ENCODE measurements at places on chromosomes 4 and X. TPM values are rescaled to one million over a fixed set of nuclear protein-coding genes. Genes with fewer than 3 reads are reported as not detected.

GNRHR gene
- total RNA-seq: not detected

KCND1 gene
- total RNA-seq: 0.59 TPM

ARHGAP24 gene
- 51.0 TPM for total RNA-seq

MAGIX gene
- 1.7 TPM for total RNA-seq

F8A1 gene
- total RNA-seq: 0.82 TPM

ARR3 gene
- not detected for total RNA-seq

FGA gene
- total RNA-seq: not detected

PLAC1 gene
- not detected for total RNA-seq

ABCE1 gene
- 51.0 TPM for total RNA-seq

CT45A10 gene
- total RNA-seq: not detected

GRPEL1 gene
- total RNA-seq: 36.0 TPM

NAP1L2 gene
- total RNA-seq: 0.23 TPM

PAGE2B gene
- total RNA-seq: not detected

SPANXN4 gene
- total RNA-seq: not detected

ZBED1 gene
- 27.7 TPM for total RNA-seq

PNPLA4 gene
- total RNA-seq: 11.8 TPM

PPA2 gene
- total RNA-seq: 49.8 TPM

TIGD4 gene
- total RNA-seq: 0.08 TPM

MAOA gene
- 9.6 TPM for total RNA-seq

USP17L18 gene
- not detected for total RNA-seq

GLUD2 gene
- 0.68 TPM for total RNA-seq

ERAS gene
- not detected for total RNA-seq

MSX1 gene
- total RNA-seq: 1.9 TPM

UGT2A1 gene
- total RNA-seq: not detected

IQCM gene
- total RNA-seq: not detected

RASSF6 gene
- total RNA-seq: not detected

CYBB gene
- total RNA-seq: not detected

VCX3A gene
- not detected for total RNA-seq

TMPRSS11E gene
- total RNA-seq: not detected

TRMT2B gene
- 6.3 TPM for total RNA-seq

NUP54 gene
- total RNA-seq: 54.3 TPM

PFKFB1 gene
- total RNA-seq: not detected

EIF2S3 gene
- 364 TPM for total RNA-seq

RTL9 gene
- not detected for total RNA-seq

USP51 gene
- total RNA-seq: 0.30 TPM

NRK gene
- total RNA-seq: 0.15 TPM

SLC25A4 gene
- total RNA-seq: 12.6 TPM

GPC4 gene
- 3.6 TPM for total RNA-seq

VEGFC gene
- total RNA-seq: 27.3 TPM

OPRPN gene
- not detected for total RNA-seq

PABPC1L2B gene
- not detected for total RNA-seq

MAPK10 gene
- 10.2 TPM for total RNA-seq

MAGEC2 gene
- not detected for total RNA-seq

Data from smooth muscle cell of the coronary artery (primary cell).